ENCODE measurements at places on chromosomes 16 and 17.

GRCh38 chr17:29594519-29595090, 1.7 kb downstream of the ANKRD13B start:
- DNase-seq, result peak; percentile 44

GRCh38 chr16:57941016-57941664, 29.8 kb downstream of the CNGB1 start:
- DNase-seq, result no peak

DNA sequence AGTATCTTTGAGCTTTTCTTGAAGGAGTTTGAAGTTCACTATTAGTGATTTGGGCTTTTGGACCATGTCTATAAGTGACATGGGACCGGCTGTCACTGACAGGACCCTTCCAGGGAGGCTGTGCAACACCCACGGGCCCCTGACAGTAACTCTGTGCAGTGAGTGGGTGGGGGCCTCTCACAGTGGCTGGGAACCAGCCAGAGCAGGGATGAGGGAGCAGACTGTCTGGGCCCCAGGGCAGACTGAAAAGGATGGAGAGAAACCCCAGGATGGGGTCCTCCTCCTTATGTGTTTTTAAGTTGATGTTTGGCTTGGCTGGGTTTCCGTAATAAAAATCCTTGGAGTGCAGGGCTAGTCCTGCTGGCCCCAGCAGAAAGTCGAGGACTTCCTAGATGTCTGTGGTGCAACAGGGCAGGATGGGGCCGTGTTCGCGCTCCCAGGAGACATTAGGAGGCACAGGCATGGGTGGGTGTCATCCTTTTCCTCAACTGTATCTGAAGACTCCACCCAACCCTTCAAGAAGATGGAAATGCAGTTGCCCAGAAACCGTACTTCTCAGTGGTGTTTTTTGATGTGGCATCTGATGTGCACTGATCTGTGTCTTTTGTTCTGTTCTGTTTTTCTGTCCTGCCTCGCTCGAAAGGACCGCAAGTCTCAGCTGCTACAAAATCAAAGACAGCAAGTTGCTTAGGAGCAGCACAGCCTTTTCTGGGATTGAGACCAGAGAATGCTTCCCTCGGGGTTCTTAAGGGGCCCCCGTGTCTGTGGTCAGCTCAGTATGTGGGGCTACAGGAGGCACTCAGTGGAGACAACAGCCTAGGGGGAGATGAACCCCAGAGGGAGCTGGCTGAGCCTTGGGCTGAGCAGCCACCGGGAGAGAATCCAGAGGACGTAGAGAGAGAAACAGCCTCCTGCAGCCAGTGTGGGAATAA, 24.2 kb downstream of the PLD6 start:
- peak; percentile 59 for DNase-seq

- DNase-seq, result no peak
These were observed 515.8 kb upstream of the SALL1 start for GRCh38 chr16:51666821-51667220.

GRCh38 chr16:58478427-58478826, 21.5 kb upstream of the NDRG4 start:
- no peak for DNase-seq

- DNase-seq, result no peak
These were observed 5.5 kb upstream of the SMG1 start for GRCh38 chr16:18931756-18932155.

DNA sequence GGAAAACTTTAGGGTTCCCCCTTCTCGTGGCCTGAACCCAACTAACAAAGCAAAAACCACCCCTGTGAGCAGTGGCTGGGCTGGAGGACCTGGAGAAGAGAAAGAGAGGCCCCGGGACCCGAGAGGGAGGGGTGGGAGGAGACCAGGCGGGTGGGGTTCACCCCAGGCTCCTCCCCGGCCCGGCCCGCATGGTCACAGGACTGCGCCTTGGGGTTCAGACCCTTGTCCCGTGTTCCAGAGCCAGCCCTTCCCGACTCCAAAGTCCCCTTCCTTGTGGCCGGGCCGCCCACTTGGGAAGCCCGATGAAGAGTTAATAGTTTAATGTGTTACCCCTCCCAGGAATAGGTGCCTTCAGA, 852 bp downstream of the MARVELD3 start:
- DNase-seq, result peak; percentile 94

DNA sequence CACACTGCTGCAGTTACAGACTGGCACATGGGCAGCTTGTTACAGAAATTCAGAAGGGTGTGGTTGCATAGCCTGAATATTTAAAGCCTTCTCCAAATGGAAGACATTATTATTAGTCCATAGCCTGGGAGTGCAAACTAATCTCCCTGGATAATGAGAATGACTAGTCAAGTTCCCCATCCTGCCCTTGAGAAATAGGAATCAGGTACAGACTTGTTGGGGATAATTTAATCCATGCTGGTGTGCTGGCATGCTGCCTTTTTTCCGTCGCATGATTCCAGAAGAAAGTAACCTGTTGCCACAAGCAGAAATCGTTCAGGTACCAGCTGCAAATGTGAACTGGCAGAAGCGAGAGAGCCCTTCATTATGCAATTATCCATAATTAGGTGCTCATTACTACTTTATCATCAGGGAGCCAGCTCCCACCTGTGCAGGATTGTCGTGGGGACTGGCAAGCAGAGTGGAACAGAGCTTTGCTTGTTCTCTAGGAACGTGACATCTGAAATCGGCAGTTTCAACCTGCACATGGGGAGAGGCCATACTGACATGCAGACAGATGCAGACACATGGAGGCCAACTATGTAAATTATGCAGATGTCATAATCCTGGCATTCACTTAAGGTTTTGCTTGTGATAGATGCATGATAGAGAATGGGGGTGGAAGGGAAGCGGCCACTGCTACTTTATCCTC, 419.4 kb downstream of the PMP22 start:
- no peak for DNase-seq

GRCh38 chr16:28210979-28211588, 681 bp downstream of the XPO6 start:
- peak; percentile 58 for DNase-seq

DNA sequence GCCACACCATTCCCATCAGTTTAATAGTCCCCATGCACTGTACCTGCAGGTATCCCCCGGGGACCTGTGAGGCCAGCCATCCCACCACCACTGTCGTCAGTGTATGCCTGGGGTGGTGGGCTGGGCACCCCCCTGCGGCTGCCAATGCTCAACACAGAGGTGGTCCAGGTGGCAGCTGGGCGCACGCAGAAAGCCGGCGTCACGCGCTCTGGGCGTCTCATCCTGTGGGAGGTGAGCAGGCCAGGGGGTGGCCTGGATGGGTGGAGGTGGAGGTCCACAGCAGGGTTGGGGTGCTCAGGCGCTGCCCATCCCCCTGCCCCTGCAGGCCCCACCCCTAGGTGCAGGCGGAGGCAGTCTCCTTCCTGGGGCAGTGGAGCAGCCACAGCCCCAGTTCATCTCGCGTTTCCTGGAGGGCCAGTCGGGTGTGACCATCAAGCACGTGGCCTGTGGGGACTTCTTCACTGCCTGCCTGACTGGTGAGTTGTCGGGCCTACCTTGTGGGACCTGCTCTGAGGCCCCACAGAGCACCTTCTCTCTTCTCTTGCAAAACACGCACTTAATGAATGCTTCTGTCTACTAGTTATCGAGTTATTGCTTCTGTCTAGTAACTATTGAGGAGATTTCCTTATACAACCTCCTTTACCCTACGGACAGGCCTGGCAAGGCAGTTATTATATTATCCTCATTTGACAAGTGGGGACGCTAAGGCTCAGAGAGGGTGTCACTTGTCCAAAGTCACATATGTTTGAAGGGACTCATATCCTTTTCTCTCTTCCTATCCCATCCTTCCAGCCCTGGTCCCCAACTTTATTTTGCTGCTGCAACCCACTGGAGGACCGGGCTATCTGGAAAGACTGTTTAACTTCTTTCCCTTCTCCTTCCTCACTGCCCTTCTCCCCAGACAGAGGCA, 5.8 kb upstream of the TRAF4 start:
- peak; percentile 88 for DNase-seq

- DNase-seq, result peak; percentile 73
These were observed 5.3 kb downstream of the RPL13 start for GRCh38 chr16:89565506-89566372.

All from Peyer's patch (tissue), 4 donors.